ENCODE measurements at places on chromosomes 6 and 20. TPM values are rescaled to one million over a fixed set of nuclear protein-coding genes. Genes with fewer than 3 reads are reported as not detected.

Gene HCRTR2
- not detected for total RNA-seq

- no peaks in the 10 kb centered on the region for H3K27me3 ChIP-seq
- no peak overlapping the region for H3K4me3 ChIP-seq
- no peaks in the 10 kb centered on the region for H3K4me1 ChIP-seq
- no peak overlapping the region for H3K27ac ChIP-seq
- H3K36me3 ChIP-seq = no peaks in the 10 kb centered on the region
Measured at GRCh38 chr6:168938546-168938945, 315.1 kb downstream of the THBS2 start.

Gene GHRH
- total RNA-seq = not detected

Gene CTAGE9
- not detected for total RNA-seq

Gene METTL24
- 5.4 TPM for total RNA-seq

GRCh38 chr6:112660626-112661025, 313.5 kb downstream of the RFPL4B start:
- no peaks in the 10 kb centered on the region for H3K36me3 ChIP-seq
- no peaks in the 10 kb centered on the region for H3K4me1 ChIP-seq
- no peak overlapping the region for H3K4me3 ChIP-seq
- no peaks in the 10 kb centered on the region for H3K27me3 ChIP-seq
- no peak for DNase-seq
- H3K27ac ChIP-seq = no peak overlapping the region

DNA sequence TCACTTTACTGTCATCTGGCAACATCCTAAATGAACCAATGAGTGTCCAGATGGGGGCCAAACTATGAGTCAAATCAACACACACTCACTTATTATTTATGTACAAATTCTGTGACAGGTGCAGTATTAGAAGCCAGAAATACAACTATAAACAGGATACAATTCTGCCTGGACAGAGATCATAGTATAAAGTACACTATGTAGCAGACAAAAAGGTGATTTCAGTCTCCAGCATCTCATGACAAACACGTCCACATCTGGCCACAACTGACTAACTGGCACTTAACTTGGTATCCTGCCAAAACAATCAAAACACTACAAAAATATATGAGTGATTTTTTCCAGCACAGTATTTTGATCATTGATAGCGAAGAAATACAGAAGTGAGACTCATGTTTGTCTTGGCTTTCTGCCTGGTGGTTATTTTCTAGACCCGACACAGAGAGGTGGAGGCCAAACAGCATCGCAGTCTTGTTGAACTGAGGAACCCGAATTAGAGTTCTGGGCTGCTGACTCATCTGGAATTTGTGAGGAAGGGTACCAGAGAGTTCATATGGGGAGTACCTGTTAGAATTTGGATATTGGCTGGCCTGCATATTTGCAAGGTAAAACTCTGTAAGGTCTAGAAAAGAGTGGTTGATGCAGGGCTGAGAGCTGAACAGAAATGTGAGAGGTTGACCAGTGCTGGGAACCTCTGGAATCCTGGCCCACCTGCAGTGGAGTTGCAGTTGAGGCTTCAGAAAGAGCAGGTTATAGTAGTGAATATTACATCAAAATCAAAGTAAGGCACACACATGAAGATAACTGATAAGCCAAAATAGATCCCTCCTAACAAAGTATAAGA, 475.2 kb downstream of the PTPRT start:
- no peak overlapping the region for H3K27ac ChIP-seq
- H3K27me3 ChIP-seq = no peaks in the 10 kb centered on the region
- DNase-seq = no peak
- no peaks in the 10 kb centered on the region for H3K4me1 ChIP-seq
- no peaks in the 10 kb centered on the region for H3K36me3 ChIP-seq
- no peak overlapping the region for H3K4me3 ChIP-seq

GRCh38 chr6:85237478-85237877, 212.4 kb upstream of the NT5E start:
- H3K36me3 ChIP-seq = no peaks in the 10 kb centered on the region
- H3K27me3 ChIP-seq = no peaks in the 10 kb centered on the region
- no peaks in the 10 kb centered on the region for H3K4me1 ChIP-seq

DNA sequence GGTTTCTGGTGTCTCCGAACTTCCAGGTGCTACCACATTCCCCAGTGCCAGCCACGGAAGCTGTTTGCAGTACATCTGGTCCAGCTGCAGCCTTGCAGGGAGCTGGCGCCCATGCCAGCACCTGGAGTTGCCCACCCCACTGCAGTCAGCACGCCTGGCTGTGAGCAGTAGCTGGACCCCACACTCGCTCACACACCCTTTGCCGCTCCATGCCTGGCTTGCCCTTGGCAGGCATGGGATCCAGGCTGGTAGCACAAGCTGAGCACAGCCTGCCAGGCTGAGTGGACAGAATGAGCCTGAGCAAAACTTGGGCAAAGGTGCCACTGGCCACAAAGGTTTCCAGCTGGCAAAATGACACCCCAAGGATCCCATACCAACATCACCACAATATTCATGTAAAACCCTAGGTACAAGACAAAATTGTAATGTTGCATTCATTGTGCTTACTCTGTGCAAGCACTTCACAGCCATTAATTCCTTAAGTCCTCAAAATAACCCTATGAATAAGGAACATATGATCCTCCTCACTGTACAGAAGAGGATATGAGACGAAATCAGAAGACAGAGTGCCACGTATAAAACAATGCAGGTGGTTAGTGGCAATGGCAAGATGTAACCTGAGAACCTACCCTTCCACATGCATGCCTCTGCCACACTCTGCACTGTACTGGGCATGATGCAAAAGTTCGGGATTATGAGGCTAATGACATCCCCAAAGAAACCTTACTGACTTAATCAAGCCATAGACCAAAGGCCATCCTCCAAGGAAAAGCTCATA, 18.3 kb downstream of the KIF16B start:
- DNase-seq = no peak
- no peak overlapping the region for H3K27ac ChIP-seq
- no peaks in the 10 kb centered on the region for H3K27me3 ChIP-seq
- H3K4me3 ChIP-seq = no peak overlapping the region
- no peaks in the 10 kb centered on the region for H3K36me3 ChIP-seq
- peaks cover 11% of the 10 kb centered on the region for H3K4me1 ChIP-seq

Gene GLO1
- 75.9 TPM for total RNA-seq

DNA sequence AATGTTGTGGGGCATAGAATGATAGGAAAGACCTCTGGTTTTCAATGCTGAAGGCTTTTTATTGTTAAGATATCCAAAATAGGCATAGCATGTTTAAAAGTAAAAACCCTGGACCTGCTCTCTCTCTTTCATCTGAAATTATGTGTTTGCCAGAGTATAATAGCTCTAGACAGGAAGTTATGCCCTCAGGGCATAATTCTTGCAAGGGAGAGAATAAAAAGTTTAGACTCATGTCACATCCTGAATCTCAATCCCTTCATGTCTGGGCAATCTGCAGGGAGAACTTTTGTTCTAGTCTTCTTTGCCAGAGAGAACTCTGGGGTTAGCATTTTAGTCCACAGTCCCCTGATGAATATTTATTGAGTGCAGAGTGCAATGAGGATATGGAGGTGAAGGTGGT, 297.3 kb upstream of the FLRT3 start:
- no peaks in the 10 kb centered on the region for H3K27me3 ChIP-seq
- no peaks in the 10 kb centered on the region for H3K36me3 ChIP-seq
- no peaks in the 10 kb centered on the region for H3K4me1 ChIP-seq
- no peak for DNase-seq
- no peak overlapping the region for H3K4me3 ChIP-seq

GRCh38 chr20:34061695-34062094, 50.3 kb downstream of the EIF2S2 start:
- no peak overlapping the region for H3K4me3 ChIP-seq
- peaks cover 4% of the 10 kb centered on the region for H3K4me1 ChIP-seq
- H3K27me3 ChIP-seq = no peaks in the 10 kb centered on the region
- no peaks in the 10 kb centered on the region for H3K36me3 ChIP-seq

DNA sequence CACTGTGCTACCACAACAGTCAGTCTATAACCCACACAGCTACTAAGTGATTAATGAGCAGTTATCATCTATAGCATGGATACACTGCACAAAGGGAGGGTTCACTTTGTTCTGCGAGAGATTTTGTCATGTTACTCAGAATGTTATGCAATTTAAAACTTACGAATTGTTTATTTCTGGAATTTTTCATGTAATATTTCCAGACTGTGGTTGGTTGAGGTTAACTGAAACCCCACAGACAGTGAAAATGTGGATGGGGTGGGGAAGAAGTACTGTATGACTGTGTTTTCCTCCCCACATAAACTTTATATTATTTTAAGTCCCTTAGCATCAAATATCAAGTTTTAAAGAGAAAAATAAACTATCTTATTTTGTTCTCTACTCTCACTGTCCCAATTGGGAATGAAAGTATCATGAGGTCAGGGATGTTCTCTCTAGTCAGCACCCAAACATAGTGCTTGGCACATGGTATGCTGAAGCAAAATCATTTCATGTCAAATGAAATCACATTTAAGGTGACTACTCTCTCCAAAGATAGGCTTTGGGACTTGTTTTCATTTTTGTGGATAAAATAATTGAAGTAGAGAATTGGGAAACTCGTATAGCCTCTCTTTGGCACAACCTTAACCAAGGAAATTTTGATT, 25.4 kb downstream of the DOP1A start:
- H3K4me3 ChIP-seq = no peak overlapping the region
- no peaks in the 10 kb centered on the region for H3K4me1 ChIP-seq
- no peaks in the 10 kb centered on the region for H3K27me3 ChIP-seq
- no peaks in the 10 kb centered on the region for H3K36me3 ChIP-seq
- no peak for DNase-seq

DNA sequence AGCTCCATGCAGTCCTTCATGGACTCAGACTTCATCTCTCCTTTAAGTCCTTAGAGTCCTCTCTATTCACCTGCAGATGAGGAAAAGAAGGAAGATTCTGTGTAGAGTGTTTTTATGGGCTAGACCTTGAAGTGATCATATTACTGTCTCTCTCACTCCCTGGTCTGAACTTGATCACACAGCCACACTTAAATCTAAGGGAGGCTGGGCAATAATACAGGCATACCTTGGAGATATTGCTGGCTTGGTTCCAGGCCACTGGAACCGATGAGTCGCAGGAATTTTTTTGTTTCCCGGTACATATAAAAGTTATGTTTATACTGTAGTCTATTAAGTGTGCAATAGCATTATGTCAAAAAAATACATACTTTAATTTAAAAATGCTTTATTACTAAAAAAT, 59.2 kb upstream of the FOXO3 start:
- no peaks in the 10 kb centered on the region for H3K27me3 ChIP-seq
- H3K4me1 ChIP-seq = no peaks in the 10 kb centered on the region
- H3K36me3 ChIP-seq = no peaks in the 10 kb centered on the region
- H3K27ac ChIP-seq = no peak overlapping the region

DNA sequence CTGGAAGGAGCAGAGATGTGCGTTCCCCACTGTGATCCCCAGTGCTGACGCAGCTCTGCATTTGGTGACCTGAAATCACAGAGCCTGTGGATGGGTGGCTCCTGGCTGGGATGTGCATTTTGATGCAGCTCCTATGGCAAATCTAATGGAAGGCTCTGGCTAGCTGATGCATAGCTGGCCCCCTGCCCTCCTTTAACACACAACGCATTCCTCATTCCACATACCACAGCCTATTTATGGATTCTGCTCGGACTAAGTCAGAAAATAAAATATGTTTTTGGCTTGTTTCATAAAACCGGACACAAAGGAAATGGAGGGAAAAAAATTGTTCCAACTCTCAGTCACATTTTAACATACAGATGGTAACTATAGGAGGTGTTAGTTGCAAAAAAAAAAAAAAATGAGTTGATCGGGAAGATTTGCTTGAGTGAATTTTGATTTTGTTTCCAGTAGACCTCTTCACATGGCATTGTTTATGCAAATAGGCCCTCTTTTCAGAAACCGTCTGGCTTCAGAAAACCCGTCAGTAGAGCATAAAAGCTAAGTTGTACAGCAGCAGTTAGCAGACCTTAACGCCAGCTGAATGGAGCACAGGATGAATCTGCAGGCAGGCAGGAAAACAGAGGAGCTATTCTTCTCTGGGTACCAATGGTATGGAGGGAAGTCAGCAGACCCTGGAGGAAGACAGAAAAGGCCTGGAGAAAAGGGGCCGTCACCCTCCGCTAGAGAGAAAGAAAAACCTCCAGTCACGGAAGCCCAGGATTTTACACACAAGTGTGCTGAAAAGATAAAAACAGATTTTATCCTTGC, 215.4 kb downstream of the HDGFL1 start:
- no peak for DNase-seq
- no peaks in the 10 kb centered on the region for H3K4me1 ChIP-seq
- H3K4me3 ChIP-seq = no peak overlapping the region
- no peaks in the 10 kb centered on the region for H3K27me3 ChIP-seq
- no peak overlapping the region for H3K27ac ChIP-seq
- no peaks in the 10 kb centered on the region for H3K36me3 ChIP-seq

DNA sequence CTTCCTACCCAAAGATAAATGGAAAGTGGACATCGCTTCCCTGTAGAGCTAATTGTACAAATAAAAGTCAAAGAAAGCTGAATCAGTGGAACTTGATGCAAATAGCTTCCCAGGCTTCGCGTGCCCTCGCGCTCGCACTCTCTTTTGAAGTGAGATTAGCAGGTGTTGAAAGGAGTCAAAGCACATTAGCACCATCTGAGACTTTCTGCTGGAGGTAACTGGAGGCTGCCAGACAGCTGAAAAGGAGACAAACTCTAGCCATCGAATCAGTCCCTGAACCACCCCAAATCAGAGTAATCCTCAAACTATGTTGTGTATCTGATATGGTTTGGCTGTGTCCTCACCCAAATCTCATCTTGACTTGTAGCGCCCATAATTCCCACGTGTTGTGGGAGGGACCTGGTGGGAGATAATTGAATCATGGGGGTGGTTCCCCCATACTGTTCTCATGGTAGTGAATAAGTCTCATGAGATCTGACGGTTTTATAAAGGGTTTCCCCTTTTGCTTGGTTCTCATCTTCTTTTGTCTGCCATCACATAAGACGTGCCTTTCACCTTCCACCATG, 23.7 kb downstream of the SULF2 start:
- H3K4me1 ChIP-seq = no peaks in the 10 kb centered on the region
- peaks cover 5% of the 10 kb centered on the region for H3K36me3 ChIP-seq
- H3K27ac ChIP-seq = no peak overlapping the region
- no peak for DNase-seq
- no peak overlapping the region for H3K4me3 ChIP-seq

Gene CDH26
- total RNA-seq = 2.5 TPM

Gene TGM3
- total RNA-seq = not detected

Gene RUNX2
- 40.4 TPM for total RNA-seq

GRCh38 chr20:1373614-1374013, 19.2 kb downstream of the FKBP1A start:
- no peak overlapping the region for H3K27ac ChIP-seq
- H3K27me3 ChIP-seq = no peaks in the 10 kb centered on the region
- no peak for DNase-seq
- no peaks in the 10 kb centered on the region for H3K4me1 ChIP-seq
- H3K36me3 ChIP-seq = peaks cover 28% of the 10 kb centered on the region

GRCh38 chr20:44642203-44643153, 9.0 kb downstream of the ADA start:
- H3K36me3 ChIP-seq = no peaks in the 10 kb centered on the region
- no peak overlapping the region for H3K4me3 ChIP-seq
- H3K27ac ChIP-seq = peak overlapping the region; percentile 76
- peak; percentile 75 for DNase-seq

GRCh38 chr6:141077355-141078333, 1055.1 kb upstream of the GJE1 start:
- no peak overlapping the region for H3K4me3 ChIP-seq
- no peaks in the 10 kb centered on the region for H3K4me1 ChIP-seq
- no peak overlapping the region for H3K27ac ChIP-seq
- DNase-seq = no peak
- no peaks in the 10 kb centered on the region for H3K27me3 ChIP-seq
- no peaks in the 10 kb centered on the region for H3K36me3 ChIP-seq

Gene SMLR1
- total RNA-seq = 7.1 TPM

- H3K27ac ChIP-seq = no peak overlapping the region
- no peaks in the 10 kb centered on the region for H3K27me3 ChIP-seq
- H3K36me3 ChIP-seq = no peaks in the 10 kb centered on the region
Measured at GRCh38 chr6:16168858-16169257, 40.0 kb downstream of the MYLIP start.
